Posterior vena cava (tissue), 2 donors: ENCODE measurements at places on chromosomes 5 and 9. TPM values are rescaled to one million over a fixed set of nuclear protein-coding genes. Genes with fewer than 3 reads are reported as not detected.

The CKMT2 gene
- 18.6 TPM for total RNA-seq

The ATP6V1G1 gene
- 73.3 TPM for total RNA-seq

The STK32A gene
- total RNA-seq: 8.7 TPM

The ENTREP1 gene
- total RNA-seq: 3.3 TPM

The SLC25A48 gene
- total RNA-seq: 0.19 TPM
